ENCODE measurements at places on chromosomes 3 and 15.

DNA sequence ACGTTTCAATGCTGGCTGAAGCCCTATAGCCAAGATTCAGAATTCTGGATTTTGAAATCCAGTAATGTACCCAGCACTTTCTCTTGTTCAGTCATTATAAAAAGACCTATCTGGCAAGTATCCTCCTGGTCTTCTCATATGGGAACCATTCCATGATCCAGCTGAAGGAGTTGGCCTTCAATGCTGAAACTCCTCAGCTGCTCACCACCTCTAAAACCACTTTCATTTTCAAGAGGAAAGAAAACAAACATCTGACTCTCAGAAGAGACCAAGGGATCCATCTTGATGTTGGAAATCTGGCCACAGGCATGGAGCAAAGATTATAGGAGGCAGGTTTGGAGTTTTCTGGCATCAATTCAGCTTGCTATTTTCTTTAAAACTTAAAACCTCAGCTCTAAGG, 235.4 kb downstream of the FMN1 start:
- no peak for DNase-seq

DNA sequence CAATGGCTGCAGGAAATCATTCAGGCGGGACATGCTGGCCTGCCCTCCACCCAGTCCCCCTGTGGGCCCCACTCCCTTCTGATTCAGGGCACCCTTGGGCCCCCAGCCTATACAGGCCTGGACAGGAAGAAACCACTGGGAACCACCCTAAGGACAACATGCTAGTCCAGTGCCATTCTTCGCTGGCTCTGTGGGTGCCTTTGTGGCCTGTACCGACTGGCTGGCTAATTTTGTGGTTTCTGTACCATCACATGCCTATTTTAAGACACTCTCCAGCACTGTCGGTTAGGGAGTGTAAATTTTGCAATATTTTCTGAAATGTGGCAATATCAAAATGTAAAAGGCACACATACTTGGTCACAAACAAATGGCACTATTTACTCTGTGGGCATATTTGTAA, 61.4 kb upstream of the POLG start:
- no peak for DNase-seq

DNA sequence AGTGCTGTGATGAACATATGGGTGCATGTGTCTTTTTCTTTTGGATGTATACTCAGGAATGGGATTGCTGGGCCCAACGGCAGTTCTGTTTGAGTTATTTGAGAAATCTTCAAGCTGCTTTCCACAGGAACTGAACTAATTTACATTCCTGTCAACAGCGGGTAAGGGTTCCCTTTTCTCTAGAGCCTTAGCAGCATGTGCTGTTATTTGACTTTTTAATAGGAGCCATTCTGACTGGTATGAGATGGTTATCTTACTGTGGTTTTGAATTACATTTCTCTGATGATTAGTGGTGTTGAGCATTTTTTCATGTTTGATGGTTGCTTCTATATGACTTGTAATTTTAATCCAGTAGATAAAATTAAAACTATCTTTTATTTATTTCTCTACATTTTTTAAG, 1168.6 kb upstream of the ALCAM start:
- no peak for DNase-seq

GRCh38 chr3:179100652-179101051, 29.0 kb upstream of the ZMAT3 start:
- no peak for DNase-seq

GRCh38 chr3:133595341-133595740, 21.9 kb downstream of the CDV3 start:
- no peak for DNase-seq

DNA sequence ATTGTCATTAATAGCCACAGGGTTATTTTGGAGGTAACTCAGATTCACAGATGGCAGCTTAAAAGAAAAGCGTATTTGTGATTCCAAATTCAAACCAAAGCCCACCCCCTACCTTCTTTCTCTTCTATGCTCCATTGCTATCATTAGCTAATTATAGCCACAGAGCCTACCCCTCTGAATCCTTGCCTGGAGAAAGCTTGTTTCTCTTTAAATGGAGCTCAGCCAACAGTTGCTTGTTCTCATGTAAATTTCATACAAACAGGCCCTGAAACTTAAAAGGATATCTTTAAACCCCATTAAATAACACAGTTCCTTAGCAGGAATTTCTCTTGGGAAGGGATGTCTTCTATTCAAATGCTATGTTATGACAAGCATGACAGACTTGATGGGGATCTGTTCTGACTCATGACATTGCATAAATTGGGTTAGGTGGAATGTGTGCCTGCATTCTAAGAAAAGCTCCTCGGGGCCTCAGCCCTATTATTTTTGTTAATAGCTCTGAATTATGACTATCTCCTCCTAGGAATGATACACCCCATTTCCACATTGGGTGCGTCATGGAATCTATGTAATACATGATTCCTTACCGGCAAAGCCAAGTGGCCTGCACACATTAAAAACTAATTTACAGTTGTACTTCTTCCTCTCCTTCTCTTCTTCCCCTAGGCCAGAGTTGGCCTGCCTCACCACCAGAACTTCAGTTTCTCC, 265.8 kb downstream of the TAFA4 start:
- DNase-seq = no peak

GRCh38 chr3:33420966-33421365, 19.2 kb downstream of the UBP1 start:
- no peak for DNase-seq

DNA sequence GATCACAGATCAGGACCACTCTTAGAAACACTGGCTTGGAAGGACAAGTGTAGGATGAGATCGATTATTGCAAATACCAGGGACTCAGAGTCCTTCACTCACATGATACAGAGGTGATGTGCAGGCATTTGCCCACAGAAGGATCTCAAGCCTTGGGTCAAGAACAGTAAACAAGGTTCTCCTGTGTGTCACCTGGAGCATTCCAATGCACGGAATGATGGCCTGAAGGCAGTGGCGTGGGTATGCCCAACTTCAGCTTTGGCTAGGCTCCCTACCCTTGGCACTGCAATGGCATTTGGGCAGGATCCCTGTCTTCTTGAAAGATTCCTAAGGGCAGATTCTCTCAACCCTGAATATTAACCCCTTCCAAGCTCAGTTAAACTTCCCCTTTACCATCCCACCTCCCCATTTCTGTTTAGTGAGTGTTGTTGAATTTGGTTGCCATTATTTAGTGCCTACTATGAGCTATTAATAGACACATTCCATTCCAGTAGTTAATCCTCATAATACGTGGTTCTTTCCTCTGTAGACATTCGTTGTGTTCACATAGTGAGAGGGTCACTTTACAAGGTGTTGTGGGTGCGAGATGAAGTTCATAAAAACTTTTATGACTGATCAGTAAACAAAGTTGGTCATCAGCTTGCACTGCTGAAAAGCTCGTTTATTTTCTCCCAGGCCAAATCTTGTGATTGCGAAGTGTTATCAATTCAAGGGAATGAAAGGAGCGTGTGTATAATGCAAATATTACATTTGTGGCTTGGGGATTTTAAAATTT, 1.1 kb upstream of the LZTFL1 start:
- DNase-seq = no peak

GRCh38 chr3:64696896-64697295, 9.1 kb upstream of the ADAMTS9 start:
- DNase-seq = no peak

- no peak for DNase-seq
Observed at GRCh38 chr15:84822653-84823281, 5.6 kb downstream of the ALPK3 start.

GRCh38 chr15:36608180-36608579, 28.8 kb downstream of the CDIN1 start:
- DNase-seq = no peak

DNA sequence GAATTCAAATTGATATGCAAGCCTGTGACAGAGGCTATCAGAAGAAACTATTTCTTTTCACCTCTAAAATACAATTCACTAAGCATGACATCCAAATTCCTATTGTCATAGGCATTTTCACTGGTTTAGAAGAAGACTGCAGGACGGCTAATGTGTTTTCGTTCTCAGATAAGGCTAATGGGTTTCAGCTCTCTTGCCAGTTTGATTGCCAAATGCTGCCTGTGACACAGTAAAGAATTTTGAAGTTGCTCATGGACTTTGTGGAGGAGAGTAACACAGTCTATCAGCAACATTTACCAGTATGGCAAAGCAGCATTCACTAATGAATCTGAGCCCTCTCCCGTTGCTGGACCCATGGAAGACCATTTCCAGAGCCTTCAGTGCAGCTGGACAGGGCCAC, 948.1 kb downstream of the FHIT start:
- DNase-seq = no peak

GRCh38 chr3:67635257-67635656, 19.2 kb downstream of the SUCLG2 start:
- DNase-seq = no peak

DNA sequence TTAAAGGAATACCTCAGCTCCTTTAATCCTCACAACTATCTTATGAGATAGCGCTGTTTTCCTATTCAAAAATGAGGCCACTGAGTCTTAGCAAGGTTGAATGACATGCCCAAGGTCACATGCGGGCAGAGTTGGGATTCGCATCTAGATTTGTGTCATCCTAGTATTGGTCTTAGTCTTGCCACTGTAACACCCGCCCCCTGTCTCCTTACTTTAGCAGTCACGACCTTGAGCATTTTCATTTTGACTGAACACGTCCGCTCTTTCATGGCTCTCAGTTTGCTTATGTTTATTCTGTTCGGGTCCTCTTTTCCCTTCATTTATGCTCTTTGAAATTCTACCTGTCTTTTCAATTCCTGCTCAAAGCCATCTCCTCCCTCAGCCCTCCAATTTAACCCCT, 112.5 kb upstream of the CADPS start:
- no peak for DNase-seq

DNA sequence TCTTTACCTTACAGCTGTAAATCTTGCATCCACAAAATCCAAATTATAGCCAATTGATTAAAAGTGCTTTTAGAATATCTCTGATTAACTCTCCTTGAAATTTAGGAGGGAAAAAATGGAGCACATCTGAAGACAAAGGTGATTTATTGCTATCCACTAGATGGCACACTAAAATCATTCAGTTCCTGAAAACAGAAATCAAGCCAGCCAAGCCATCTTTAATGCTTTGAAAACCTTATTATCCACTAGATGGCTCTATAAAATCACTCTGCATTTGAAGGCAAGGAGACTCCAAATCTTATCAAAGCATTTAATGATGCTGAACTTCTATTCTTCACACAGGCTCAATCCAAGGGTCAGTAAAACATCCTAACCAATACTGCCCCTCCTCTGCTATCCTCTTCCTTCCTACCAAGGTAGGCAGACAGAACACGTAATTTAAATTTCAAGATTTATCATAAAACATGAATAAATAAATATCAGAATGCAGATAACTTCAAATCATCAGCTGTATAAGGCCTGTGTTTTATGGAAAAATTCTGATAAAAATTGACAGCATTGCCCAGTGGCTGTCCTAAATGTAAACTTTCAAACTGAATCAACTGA, 48.4 kb downstream of the GOLIM4 start:
- DNase-seq = no peak

DNA sequence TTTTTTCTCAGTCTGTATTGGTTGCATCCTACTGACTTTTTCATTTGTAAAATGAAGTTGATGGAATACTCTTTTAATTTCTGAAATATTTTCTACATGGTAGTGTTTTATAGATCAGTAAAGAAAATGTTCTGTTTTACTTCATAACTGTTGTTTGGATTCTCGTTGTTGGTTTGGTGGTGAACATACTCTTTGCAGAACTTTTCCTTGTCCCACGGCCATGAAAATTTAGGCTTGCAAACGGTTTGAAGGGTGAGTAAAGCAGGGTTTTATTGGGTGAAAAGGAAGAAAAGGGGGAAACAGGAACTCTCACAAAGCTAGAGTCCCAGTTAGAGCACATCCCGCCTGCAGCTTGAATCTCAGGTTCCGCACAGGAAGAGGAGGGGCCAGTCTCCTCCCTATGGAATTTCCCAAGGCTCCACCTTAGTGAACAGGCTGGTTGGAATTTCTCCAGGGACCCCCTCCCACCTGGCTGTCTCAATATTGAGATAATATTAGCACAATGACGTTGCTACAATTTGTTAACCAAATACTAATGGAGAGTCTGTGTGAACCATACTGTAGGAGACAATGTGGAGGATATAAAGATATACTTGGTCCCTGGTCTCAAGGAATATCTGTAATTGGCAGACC, 5.6 kb downstream of the PDCD6IP start:
- DNase-seq = no peak

- no peak for DNase-seq
Observed at GRCh38 chr15:87287156-87287555, 969.4 kb downstream of the NTRK3 start.

DNA sequence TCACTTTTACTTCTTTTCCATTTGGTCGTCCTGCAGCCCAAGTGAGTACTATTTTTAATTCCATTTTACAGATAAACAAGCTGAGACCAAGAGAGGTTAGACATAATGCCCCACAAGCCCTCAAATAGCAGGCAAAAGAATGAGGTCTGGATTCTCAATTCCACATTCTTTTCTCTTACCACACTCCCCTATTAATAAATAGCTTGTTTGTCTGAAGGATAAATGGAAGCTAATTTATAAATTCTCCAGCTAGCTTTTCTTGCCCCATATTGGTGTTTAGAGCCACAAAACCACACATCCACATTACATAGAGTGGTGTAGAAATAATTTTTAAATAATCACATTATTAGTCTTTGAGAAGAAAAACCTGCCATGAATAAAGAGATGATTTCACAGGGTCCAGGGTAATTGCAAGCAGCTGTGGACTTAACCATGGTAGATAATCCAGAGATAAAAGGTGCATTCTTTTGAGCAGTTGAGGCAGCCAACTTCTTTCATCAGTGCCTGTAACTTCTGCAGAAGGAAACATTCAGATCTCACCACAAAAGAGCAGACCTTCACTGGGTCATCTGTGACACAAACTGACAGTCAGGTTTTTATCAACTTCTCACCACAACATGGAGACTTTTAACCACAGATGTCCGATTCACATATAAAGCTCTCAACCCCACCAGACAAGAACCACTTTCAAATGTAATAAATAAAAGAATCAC, 313.4 kb upstream of the STT3B start:
- DNase-seq = no peak

DNA sequence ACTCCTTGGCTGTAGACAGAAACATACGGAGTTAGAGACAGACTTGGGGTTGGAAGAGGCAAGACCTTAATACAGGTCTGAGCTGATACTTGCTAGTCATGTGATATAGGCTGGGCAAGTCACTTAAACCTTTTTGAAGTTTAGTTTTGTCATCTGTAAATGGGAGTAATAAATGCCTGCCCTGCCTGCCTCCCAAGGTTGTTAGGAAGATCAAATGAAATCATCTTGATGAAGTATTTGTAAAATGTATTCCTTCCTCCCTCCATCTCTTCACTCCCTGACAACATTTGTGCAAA, 2.9 kb downstream of the PXK start:
- DNase-seq = no peak
